ENCODE measurements at places on chromosomes 1 and 21.

- no peak for DNase-seq
Measured at GRCh38 chr1:109309347-109309746, 2.5 kb upstream of the MYBPHL start.

DNA sequence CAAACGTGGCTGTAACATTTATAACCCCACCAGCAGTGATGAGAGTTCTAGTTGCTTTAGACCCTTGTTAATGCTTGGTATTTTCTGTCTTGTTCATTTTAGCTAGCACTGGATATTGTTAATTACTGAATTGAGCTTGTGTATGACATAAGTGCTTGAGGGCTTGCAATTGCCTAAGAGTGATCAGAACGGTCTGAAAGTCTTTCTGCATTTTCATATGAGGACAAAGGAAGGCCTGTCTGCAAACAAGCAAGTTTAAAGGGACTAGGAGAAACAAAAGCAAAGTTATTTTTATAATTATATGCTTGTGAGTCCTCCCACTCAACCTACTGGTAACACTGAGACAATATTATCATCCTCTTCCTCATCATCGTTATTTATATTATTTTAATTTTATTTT lies 305.5 kb upstream of the DUSP10 start:
- no peak for DNase-seq

DNA sequence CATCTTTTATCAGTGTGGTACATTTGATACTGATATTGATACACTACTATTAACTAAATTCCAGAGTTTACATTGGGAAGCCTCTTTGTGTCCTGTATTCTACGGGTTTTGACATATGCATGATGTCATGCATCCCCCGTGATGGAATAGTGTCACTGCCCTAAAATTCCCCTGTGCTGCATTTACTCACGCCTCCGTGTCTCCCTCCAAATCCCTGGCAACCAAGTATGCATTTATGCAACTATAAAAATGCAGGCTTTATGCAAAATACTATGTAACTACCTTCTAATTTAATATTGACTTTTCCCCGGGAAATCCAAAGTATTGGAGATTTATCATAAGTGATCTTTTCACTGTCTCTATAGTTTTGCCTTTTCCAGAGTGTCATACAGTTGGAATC lies 453.7 kb upstream of the RUNX1 start:
- no peak for DNase-seq

- no peak for DNase-seq
Measured at GRCh38 chr1:118188411-118188810, 3.4 kb upstream of the SPAG17 start.

- DNase-seq = no peak
Measured at GRCh38 chr21:25838809-25839208, 104.0 kb downstream of the GABPA start.

DNA sequence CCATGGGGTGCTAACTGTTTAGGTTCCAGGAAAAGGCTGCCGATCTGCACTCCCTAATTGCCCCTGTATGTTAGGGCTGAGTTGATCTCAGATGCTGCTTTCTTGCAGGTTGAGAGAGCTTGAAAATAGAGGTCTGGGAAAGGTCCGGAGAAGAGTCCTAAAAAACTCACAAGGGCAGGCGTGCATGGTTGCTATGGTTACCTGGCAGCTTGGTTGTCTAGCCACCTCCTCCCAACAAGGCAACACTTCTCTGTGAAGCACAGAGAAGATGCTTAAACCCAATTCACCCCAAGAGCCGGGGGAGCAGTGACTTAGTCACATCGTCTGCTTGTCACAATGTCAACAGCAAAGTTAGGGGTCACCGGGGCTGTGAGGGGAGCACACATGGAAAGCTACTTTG lies 31.0 kb upstream of the LRRC52 start:
- no peak for DNase-seq

- DNase-seq = no peak
Measured at GRCh38 chr1:44436401-44437106, 31.5 kb downstream of the RNF220 start.

GRCh38 chr1:53526451-53527101 lies 67.4 kb downstream of the DMRTB1 start:
- no peak for DNase-seq

DNA sequence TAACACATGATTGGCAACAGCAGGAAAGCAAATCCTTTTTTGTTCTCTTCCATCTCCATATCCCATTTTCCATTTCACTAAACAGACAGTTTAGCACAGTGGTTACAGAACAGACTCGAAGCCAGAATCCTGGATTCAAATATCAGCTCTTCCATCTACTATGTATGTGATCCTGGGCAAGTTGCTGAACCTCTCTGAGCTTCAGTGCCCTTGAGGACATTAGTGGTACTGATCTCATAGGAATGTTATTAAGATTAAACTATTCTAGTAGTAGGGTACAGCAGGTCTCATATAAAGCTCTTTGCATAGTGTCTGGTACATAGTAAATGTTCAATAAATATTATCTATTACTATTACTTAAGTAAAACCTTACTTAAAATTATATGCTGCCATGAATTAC lies 13.8 kb upstream of the HHIPL2 start:
- DNase-seq = no peak

- DNase-seq = no peak
Measured at GRCh38 chr1:110360431-110360830, 21.3 kb downstream of the RBM15 start.

GRCh38 chr1:246308533-246309075 lies 198.5 kb downstream of the SMYD3 start:
- no peak for DNase-seq

GRCh38 chr1:156796340-156797097 lies 20.1 kb downstream of the SH2D2A start:
- no peak for DNase-seq

GRCh38 chr1:236120721-236121153 lies 21.6 kb upstream of the GPR137B start:
- no peak for DNase-seq

DNA sequence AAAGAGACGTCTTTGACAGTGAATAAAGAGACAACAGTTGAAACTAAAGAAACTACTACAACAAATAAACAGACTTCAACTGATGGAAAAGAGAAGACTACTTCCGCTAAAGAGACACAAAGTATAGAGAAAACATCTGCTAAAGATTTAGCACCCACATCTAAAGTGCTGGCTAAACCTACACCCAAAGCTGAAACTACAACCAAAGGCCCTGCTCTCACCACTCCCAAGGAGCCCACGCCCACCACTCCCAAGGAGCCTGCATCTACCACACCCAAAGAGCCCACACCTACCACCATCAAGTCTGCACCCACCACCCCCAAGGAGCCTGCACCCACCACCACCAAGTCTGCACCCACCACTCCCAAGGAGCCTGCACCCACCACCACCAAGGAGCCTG lies 68.5 kb downstream of the TPR start:
- DNase-seq = no peak

DNA sequence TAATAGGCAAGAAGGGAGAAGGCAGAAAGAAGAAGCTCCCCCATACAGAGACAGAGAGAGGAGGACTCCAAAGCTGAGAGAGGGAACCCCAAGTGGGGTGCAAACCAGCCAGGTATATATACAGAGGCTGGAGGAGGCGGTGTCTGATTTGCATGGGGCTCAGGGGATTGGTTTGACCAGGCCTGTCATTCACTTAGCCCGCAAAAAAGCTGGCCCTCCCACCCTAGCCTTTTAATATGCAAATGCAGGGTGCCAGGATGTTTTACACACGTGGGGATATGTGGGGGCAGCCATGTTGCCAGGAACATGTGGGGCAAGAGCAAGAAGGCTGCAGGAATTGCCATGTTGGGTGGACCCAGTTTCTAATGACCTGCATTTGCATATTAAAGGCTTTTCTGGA lies 37.0 kb upstream of the TENT5B start:
- DNase-seq = no peak
